ENCODE measurements at places on chromosomes 2 and 18. TPM values are rescaled to one million over a fixed set of nuclear protein-coding genes. Genes with fewer than 3 reads are reported as not detected.

GRCh38 chr2:48583961-48584360 lies 33.7 kb upstream of the GTF2A1L start:
- H3K4me1 ChIP-seq = no peaks in the 10 kb centered on the region
- no peak overlapping the region for H3K27ac ChIP-seq
- no peaks in the 10 kb centered on the region for H3K27me3 ChIP-seq

RBM43 gene
- 1.9 TPM for polyA plus RNA-seq

ATP6V1C2 gene
- 0.49 TPM for polyA plus RNA-seq

RGPD8 gene
- 1.7 TPM for polyA plus RNA-seq

CSRNP3 gene
- polyA plus RNA-seq = 0.61 TPM
